ENCODE measurements at places on chromosomes 7 and 10. TPM values are rescaled to one million over a fixed set of nuclear protein-coding genes. Genes with fewer than 3 reads are reported as not detected.

DNA sequence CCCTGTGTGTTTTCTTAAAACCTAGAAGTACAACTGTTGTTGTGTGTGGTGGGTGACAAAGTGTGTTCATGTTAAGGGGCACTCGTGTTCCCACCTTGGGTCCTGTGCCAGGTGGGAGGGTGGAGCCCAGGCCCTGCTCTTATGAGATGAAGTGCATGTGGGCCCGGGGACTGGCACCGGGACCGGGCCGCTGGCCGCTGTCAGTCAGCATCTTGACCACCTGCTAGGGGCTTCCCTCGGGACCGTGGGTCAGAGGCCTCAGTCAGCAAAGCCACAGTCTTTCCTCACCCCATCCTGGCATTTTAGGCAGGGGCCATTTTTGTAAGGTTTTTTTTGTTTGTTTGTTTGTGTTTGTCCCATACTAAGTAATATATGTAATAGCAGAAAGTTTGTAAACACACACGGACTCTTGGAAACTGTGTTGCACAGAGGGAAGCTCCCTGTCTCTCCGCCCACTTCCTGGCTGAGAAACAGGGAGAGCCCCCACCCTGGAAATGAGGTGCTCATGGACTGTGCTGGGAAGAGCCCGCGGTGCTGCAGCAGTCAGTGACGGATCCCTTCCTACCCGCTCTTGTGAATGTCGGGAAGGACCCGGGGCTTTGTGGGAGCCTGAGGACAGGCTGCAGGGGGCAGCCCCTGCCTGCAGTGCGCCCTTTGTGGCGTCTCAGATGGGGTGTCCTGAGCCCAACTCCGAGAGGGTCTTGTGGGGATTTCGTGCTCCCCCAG is 13.4 kb downstream of the AGAP3 start:
- H3K4me1 ChIP-seq = peaks cover 5% of the 10 kb centered on the region
- no peaks in the 10 kb centered on the region for H3K36me3 ChIP-seq
- no peaks in the 10 kb centered on the region for H3K27me3 ChIP-seq
- H3K27ac ChIP-seq = no peak overlapping the region
- no peak for DNase-seq

Gene SPAG6
- total RNA-seq = 1.4 TPM

Gene KCND2
- not detected for total RNA-seq

GRCh38 chr10:5538446-5538845 is 13.7 kb downstream of the CALML3 start:
- peaks cover 6% of the 10 kb centered on the region for H3K27me3 ChIP-seq
- H3K36me3 ChIP-seq = peaks cover 2% of the 10 kb centered on the region
- no peak overlapping the region for H3K27ac ChIP-seq
- H3K4me3 ChIP-seq = no peak overlapping the region

DNA sequence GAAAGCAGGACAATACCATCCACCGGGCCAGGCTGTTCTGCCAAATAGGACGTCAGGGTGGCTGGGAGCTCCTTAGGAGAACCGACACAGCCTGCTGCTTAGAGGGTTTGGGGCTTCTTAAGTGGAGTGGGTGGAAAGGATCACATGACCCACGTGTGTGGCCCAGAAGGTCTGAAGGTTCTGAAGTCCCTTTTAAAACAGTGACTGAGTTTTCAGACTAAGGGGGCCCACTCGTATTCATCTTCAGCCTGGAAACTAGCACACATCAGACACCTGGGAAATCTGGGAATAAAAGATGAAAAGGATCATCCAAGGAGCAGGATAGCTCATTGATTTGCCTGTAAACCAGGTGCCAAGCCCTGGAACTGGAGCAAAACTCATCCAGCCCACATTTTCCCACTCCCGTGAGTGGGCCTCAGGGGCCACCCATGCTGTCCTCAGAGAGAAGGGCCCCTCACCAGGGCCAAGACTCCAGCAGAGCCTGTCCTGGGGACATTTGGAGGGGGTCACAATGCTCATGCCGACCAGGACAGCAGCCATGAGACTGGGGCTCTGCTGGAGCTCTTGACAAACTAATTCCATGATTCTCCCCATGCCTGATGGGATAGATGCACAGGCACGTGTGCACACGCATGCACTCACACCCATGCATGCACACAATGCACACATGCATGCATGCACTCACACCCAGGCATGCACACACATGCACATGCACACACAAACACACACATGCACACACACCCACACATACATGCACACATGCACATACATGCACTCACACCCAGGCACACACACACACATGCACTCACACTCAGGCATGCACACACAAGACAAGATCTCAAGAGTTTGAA is 168.8 kb upstream of the PPP2R2D start:
- no peaks in the 10 kb centered on the region for H3K36me3 ChIP-seq
- H3K4me3 ChIP-seq = no peak overlapping the region
- no peak for DNase-seq
- H3K27me3 ChIP-seq = no peaks in the 10 kb centered on the region

Gene MCM10
- total RNA-seq = 40.7 TPM

GRCh38 chr10:34384372-34384771 is 430.7 kb downstream of the PARD3 start:
- no peaks in the 10 kb centered on the region for H3K36me3 ChIP-seq
- DNase-seq = no peak
- no peaks in the 10 kb centered on the region for H3K27me3 ChIP-seq
- no peak overlapping the region for H3K27ac ChIP-seq
- H3K4me3 ChIP-seq = no peak overlapping the region

DNA sequence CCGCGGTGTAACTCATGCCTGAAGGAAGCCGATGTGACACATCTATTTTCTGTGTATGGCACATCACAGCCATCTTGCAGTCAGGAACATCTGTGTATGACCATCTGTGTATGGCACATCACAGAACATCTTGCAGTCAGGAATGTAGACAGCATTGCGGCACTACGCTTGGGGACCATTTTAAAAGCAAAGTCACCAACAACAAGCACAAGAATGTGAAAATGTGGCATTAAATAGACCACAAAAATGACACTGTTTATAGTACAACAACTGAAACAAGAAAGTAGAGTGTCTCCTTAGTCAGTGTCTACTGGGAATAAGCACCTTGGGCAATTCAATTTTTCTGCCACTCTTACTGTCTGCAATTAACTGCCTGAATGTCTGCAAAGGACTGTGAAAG is 124.4 kb downstream of the HGF start:
- DNase-seq = no peak
- H3K4me1 ChIP-seq = no peaks in the 10 kb centered on the region
- no peak overlapping the region for H3K27ac ChIP-seq
- H3K27me3 ChIP-seq = no peaks in the 10 kb centered on the region
- H3K36me3 ChIP-seq = no peaks in the 10 kb centered on the region
- H3K4me3 ChIP-seq = no peak overlapping the region

Gene CTAGE8
- total RNA-seq = not detected

Gene NRF1
- 21.9 TPM for total RNA-seq

Gene TUBB8
- not detected for total RNA-seq

Gene OPALIN
- total RNA-seq = not detected

Gene TMEM270
- not detected for total RNA-seq

- DNase-seq = no peak
- no peaks in the 10 kb centered on the region for H3K27me3 ChIP-seq
- no peaks in the 10 kb centered on the region for H3K36me3 ChIP-seq
- H3K4me3 ChIP-seq = no peak overlapping the region
- H3K4me1 ChIP-seq = no peaks in the 10 kb centered on the region
Observed at GRCh38 chr7:30202671-30203070, 67.9 kb downstream of the MTURN start.

- no peak for DNase-seq
- H3K4me3 ChIP-seq = no peak overlapping the region
- H3K36me3 ChIP-seq = peaks cover 12% of the 10 kb centered on the region
- H3K4me1 ChIP-seq = peaks cover 19% of the 10 kb centered on the region
- no peaks in the 10 kb centered on the region for H3K27me3 ChIP-seq
Observed at GRCh38 chr10:24651923-24652322, 71.8 kb downstream of the ARHGAP21 start.

Gene GARIN1A
- 0.35 TPM for total RNA-seq

Gene LRRD1
- total RNA-seq = not detected

Gene WDR86
- 1.1 TPM for total RNA-seq
